Activated T-cell treated with anti-CD3 and anti-CD28 coated beads, Interleukin-2, amount 50 U/mL, for 48 hours (primary cell): ENCODE measurements at places on chromosomes 4 and X.
A peak's percentile ranks its signal among the peaks of the same experiment; 100 is the strongest.

GRCh38 chr4:2260344-2261109 is 1.4 kb downstream of the MXD4 start:
- no peak for DNase-seq

- DNase-seq, result peak; percentile 69
These were observed 813 bp downstream of the DIAPH2 start for GRCh38 chrX:96685210-96686099.

- DNase-seq, result no peak
These were observed 29.8 kb upstream of the PTCHD1 start for GRCh38 chrX:23304881-23305280.

DNA sequence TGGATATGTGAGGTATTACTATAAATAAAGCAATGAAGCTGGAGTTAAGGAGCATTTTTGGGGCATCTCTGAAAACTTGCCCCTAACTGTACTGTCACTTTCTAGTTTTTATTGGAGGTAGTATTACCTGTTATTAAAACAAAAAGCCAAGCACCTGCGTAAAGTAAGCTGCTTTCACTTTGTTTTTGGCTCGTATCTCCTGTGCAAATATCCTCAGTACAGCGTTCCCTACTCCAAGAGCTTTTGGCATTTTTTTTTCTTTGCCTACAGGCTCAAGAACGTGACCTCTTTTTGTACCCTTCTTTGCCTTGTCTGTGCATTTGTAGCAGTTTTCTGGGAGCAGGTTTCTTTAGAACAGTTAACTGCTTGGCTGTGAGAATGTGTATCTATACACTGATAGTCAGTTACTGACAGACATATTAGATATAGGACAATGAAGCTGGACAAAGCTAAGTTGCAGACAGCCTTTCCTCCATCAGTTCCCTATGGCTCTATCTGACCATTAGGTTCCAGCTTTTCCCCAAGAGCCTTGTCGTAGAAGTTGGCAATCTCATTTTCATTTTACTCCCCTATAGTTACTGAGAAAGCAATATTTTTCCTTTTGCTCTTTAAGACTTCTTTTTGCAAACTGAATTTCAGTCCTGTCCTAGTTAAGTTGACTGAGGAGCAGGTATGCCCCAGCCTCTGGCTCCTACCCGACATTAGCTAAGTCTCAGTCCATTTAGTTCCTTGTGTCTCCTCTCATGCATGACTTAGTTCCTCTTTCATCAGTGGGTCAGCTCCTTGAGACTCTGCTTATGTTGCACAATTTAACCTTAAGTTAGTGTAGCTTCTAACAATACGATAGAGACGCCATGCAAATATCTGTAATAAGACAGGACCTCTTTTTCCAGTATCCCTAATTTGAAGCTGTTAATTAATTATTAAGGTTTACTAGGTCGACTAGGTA is 71.5 kb upstream of the HPRT1 start:
- DNase-seq, result no peak

DNA sequence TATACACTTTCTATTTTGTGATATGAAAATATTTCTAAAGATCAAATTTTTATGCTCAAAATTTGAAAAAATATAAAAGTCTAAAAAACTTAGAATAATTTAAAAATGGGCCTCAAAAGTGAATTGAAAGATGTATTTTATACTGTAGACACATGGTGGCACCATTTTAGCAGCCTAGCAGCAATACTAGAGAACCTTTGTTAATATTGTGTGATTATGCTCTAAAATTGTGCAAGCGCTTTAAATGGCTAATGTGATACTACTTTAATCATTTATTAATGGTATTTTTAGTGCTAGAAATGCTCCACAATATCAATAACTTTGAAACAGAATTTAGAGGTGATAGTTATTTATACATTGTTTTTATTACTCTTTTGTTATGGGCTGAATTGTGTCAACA is 3.7 kb upstream of the GUF1 start:
- no peak for DNase-seq
